HFFc6 (cell line): ENCODE measurements at places on chromosomes 6 and 20.

- H3K36me3 ChIP-seq: no peaks in the 10 kb centered on the region
- no peak overlapping the region for H3K4me3 ChIP-seq
- H3K27me3 ChIP-seq: no peaks in the 10 kb centered on the region
- no peak for DNase-seq
- no peaks in the 10 kb centered on the region for H3K4me1 ChIP-seq
- no peak overlapping the region for H3K27ac ChIP-seq
Measured at GRCh38 chr6:123127807-123128206, 131.8 kb downstream of the CLVS2 start.

- H3K4me3 ChIP-seq: no peak overlapping the region
- H3K27ac ChIP-seq: no peak overlapping the region
Measured at GRCh38 chr6:100371591-100371990, 93.1 kb downstream of the SIM1 start.

- peaks cover 5% of the 10 kb centered on the region; the same call in 1 of the 2 replicates for H3K36me3 ChIP-seq
- no peak overlapping the region for H3K4me3 ChIP-seq
- H3K27me3 ChIP-seq: peaks cover 5% of the 10 kb centered on the region
Measured at GRCh38 chr6:16244869-16245451, 6.6 kb downstream of the GMPR start.

- H3K27ac ChIP-seq: no peak overlapping the region
- no peak for DNase-seq
- peak overlapping the region; percentile 74 for H3K4me3 ChIP-seq
- peaks cover 5% of the 10 kb centered on the region; the same call in 1 of the 2 replicates for H3K4me1 ChIP-seq
- H3K36me3 ChIP-seq: no peaks in the 10 kb centered on the region
Measured at GRCh38 chr20:3092611-3093379, 8.3 kb upstream of the AVP start.

DNA sequence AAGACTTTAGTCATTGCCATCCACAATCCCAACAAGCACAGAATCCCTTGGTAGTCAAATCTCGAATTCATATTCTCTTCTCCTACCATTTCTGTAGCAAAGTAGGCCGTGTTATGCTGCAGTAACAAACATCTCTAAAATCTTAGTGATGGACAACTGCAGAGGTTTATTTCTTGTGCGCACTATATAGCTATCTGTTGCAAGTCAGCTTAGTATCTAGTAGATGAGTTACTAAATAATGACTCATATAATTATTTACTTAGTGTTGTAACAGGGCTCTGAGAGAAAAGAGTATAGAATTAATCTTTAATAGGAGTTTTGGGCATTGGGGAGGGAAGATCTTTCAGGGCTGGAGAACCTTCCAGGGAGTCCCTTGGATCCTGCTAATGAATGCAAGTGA lies 73.3 kb downstream of the CAP2 start:
- no peaks in the 10 kb centered on the region; the same call in 1 of the 2 replicates for H3K27me3 ChIP-seq
- no peak for DNase-seq
- no peak overlapping the region for H3K4me3 ChIP-seq
- H3K4me1 ChIP-seq: peaks cover 40% of the 10 kb centered on the region
- peaks cover 74% of the 10 kb centered on the region for H3K36me3 ChIP-seq
- no peak overlapping the region for H3K27ac ChIP-seq

DNA sequence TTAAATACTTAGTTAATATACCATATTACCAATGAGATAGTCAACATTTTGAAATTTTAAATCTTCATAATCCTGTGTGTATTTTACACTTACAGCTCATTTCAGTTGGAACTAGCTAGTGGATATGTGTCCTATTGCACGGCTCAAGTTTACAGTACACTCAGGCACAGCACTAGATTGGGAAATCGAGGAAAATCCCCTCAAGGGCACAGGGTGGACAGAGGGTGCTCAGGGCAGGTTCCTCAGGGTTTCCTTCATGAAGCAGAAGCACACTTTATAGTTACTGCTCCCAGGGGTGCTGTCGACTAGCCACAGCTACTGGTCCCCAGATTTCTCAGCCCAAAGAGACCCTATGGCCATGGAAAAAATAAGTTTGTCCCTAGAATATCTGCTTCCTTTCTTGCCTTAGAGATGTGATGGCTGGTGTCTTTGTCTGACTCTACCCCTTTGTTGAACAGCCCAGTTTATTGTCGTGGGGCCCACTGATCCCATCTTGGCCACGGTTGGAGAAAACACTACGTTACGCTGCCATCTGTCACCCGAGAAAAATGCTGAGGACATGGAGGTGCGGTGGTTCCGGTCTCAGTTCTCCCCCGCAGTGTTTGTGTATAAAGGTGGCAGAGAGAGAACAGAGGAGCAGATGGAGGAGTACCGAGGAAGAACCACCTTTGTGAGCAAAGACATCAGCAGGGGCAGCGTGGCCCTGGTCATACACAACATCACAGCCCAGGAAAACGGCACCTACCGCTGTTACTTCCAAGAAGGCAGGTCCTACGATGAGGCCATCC lies 1.5 kb downstream of the BTN2A1 start:
- peak overlapping the region; percentile 97 for H3K4me3 ChIP-seq
- DNase-seq: no peak
- peaks cover 47% of the 10 kb centered on the region for H3K36me3 ChIP-seq
- peak overlapping the region; percentile 42; the same call in 1 of the 2 replicates for H3K27ac ChIP-seq
- H3K27me3 ChIP-seq: no peaks in the 10 kb centered on the region; the same call in 1 of the 2 replicates

GRCh38 chr20:18237682-18238081 lies 50.6 kb upstream of the ZNF133 start:
- no peaks in the 10 kb centered on the region for H3K36me3 ChIP-seq
- peaks cover 6% of the 10 kb centered on the region; the same call in 1 of the 2 replicates for H3K27me3 ChIP-seq
- no peak overlapping the region for H3K4me3 ChIP-seq
- DNase-seq: no peak

DNA sequence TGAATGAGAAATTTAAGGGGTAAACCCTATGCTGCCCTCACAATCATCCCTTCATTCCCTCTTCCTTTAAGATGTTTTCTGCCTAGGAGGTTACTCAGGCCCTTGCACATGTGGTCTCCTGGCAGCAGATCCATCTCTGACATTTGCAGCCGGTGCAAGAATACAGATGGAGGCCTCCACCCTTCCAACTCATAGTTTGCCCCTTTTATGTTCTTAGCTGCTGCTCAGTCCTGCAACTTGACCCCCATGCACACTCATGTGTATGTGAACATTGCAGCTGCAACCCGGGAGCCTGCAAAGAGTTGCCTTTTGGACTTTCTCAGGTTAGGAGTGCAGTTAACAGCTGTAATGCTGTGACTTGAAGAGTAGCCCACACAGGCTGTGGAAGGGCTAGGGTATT lies 131.9 kb upstream of the SGK1 start:
- no peak overlapping the region for H3K27ac ChIP-seq
- peaks cover 72% of the 10 kb centered on the region for H3K4me1 ChIP-seq
- no peak for DNase-seq
- H3K4me3 ChIP-seq: no peak overlapping the region
- no peaks in the 10 kb centered on the region for H3K36me3 ChIP-seq

- H3K36me3 ChIP-seq: peaks cover 23% of the 10 kb centered on the region
- H3K4me1 ChIP-seq: peaks cover 30% of the 10 kb centered on the region
- no peak overlapping the region for H3K27ac ChIP-seq
- no peaks in the 10 kb centered on the region for H3K27me3 ChIP-seq
- no peak for DNase-seq
Measured at GRCh38 chr6:140036196-140036595, 661.7 kb upstream of the CITED2 start.

DNA sequence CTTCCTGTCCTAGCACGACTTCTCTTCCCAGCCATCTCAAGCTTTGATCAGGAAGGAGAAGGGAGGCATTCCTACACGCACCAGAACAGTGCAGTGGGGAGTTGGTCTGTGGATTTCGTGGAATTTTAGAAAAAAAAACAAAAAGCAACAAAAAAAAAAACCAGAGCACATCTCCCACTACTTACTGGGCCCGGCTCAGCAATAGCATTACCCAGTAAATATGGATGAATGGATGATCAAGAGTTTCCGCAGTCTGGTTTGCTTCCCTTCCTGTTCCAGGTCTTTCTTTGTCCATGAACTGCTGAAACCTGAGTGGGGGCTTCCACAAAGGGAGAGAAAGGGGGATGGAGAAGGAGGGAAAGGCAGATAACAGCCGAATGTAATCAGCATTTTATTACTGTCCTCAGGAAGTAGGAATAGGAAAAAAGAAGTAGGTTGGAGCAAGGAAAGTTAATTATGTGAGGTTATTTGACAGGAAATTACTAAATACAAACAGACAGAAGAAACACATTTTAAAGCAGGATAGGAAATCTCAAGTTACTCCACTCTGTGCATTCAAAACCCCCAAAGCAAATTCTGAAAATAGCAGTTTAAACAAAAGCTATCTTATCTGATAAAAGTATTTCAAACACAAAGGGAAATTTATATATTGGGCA lies 349.0 kb downstream of the PRL start:
- H3K4me1 ChIP-seq: peaks cover 33% of the 10 kb centered on the region
- peak overlapping the region; percentile 34; the same call in 1 of the 2 replicates for H3K27ac ChIP-seq
- no peaks in the 10 kb centered on the region; the same call in 1 of the 2 replicates for H3K27me3 ChIP-seq

- H3K4me1 ChIP-seq: peaks cover 28% of the 10 kb centered on the region
- peak; percentile 96 for DNase-seq
- H3K36me3 ChIP-seq: no peaks in the 10 kb centered on the region
Measured at GRCh38 chr6:16205377-16206144, 32.8 kb upstream of the GMPR start.

- no peak for DNase-seq
- H3K27me3 ChIP-seq: no peaks in the 10 kb centered on the region; the same call in 1 of the 2 replicates
- peaks cover 11% of the 10 kb centered on the region for H3K4me1 ChIP-seq
- H3K27ac ChIP-seq: no peak overlapping the region
- peaks cover 10% of the 10 kb centered on the region; the same call in 1 of the 2 replicates for H3K36me3 ChIP-seq
Measured at GRCh38 chr20:62401331-62401779, 5.7 kb downstream of the CABLES2 start.

- H3K4me1 ChIP-seq: peaks cover 11% of the 10 kb centered on the region
- no peaks in the 10 kb centered on the region for H3K36me3 ChIP-seq
- H3K4me3 ChIP-seq: no peak overlapping the region
- H3K27me3 ChIP-seq: peaks cover 25% of the 10 kb centered on the region
- H3K27ac ChIP-seq: no peak overlapping the region
Measured at GRCh38 chr6:168941036-168941435, 312.6 kb downstream of the THBS2 start.

GRCh38 chr6:73688351-73688750 lies 7.7 kb upstream of the CD109 start:
- H3K27me3 ChIP-seq: no peaks in the 10 kb centered on the region; the same call in 1 of the 2 replicates
- no peak for DNase-seq
- peaks cover 12% of the 10 kb centered on the region for H3K4me1 ChIP-seq
- H3K36me3 ChIP-seq: peaks cover 11% of the 10 kb centered on the region

GRCh38 chr20:19539191-19539590 lies 218.9 kb upstream of the RIN2 start:
- no peak for DNase-seq
- H3K4me1 ChIP-seq: no peaks in the 10 kb centered on the region
- H3K36me3 ChIP-seq: no peaks in the 10 kb centered on the region
- H3K27ac ChIP-seq: no peak overlapping the region
- no peak overlapping the region for H3K4me3 ChIP-seq
- peaks cover 7% of the 10 kb centered on the region for H3K27me3 ChIP-seq

DNA sequence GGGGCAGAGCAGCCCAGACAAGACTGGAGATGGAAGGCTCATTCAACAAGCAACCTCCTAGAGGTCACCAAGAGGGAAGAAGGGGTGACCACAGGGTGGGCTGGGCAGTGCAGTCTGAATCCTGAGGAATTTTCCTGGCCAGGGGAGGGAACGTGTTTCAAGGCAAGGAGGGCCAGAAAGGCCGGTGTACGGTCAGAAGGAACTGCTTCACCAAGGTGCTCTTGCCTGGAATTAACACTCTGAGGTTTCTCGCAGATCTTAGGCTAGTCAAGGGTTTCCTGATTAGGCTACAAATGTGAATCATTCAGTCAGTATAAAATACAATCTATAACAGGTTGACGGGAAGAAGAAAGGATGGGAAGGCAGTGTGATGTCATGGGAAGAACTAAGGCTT lies 199.3 kb downstream of the LRFN2 start:
- no peaks in the 10 kb centered on the region; the same call in 1 of the 2 replicates for H3K27me3 ChIP-seq
- no peak overlapping the region for H3K27ac ChIP-seq
- DNase-seq: no peak
- H3K4me1 ChIP-seq: no peaks in the 10 kb centered on the region
- no peaks in the 10 kb centered on the region for H3K36me3 ChIP-seq

DNA sequence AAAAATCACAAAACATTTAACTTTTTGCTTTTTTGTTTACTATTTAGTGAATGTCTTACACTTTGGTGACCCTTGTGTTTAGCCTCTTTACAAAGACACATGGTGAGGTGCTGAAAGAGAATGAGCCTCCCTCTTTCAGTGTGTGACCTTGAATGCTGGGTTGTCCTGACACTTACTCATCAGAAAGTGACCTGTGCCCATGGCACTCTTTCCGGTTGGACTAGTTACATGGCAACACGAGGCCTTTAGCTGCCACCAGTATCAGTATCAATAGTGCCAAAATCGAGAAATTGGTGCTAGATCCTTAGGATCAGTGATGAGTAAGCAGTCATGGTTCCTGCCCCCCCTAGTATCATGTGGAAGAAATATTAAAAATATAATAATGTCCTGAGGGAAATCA lies 1.7 kb upstream of the RPL7L1 start:
- H3K4me1 ChIP-seq: peaks cover 13% of the 10 kb centered on the region
- H3K27me3 ChIP-seq: no peaks in the 10 kb centered on the region; the same call in none of the 2 replicates
- H3K27ac ChIP-seq: peak overlapping the region; percentile 72

GRCh38 chr6:47405273-47405672 lies 72.3 kb upstream of the CD2AP start:
- H3K4me1 ChIP-seq: peaks cover 17% of the 10 kb centered on the region
- H3K27me3 ChIP-seq: no peaks in the 10 kb centered on the region; the same call in 1 of the 2 replicates
- DNase-seq: no peak
- no peak overlapping the region for H3K4me3 ChIP-seq

GRCh38 chr6:45619994-45620471 lies 242.3 kb upstream of the SUPT3H start:
- peak overlapping the region; percentile 17; the same call in 1 of the 2 replicates for H3K27ac ChIP-seq
- H3K36me3 ChIP-seq: no peaks in the 10 kb centered on the region
- DNase-seq: no peak
- H3K4me1 ChIP-seq: peaks cover 35% of the 10 kb centered on the region
- H3K4me3 ChIP-seq: no peak overlapping the region

GRCh38 chr20:23244156-23244915 lies 106.3 kb upstream of the NXT1 start:
- no peak overlapping the region for H3K4me3 ChIP-seq
- no peak overlapping the region for H3K27ac ChIP-seq
- no peaks in the 10 kb centered on the region for H3K4me1 ChIP-seq
- peaks cover 13% of the 10 kb centered on the region for H3K27me3 ChIP-seq

DNA sequence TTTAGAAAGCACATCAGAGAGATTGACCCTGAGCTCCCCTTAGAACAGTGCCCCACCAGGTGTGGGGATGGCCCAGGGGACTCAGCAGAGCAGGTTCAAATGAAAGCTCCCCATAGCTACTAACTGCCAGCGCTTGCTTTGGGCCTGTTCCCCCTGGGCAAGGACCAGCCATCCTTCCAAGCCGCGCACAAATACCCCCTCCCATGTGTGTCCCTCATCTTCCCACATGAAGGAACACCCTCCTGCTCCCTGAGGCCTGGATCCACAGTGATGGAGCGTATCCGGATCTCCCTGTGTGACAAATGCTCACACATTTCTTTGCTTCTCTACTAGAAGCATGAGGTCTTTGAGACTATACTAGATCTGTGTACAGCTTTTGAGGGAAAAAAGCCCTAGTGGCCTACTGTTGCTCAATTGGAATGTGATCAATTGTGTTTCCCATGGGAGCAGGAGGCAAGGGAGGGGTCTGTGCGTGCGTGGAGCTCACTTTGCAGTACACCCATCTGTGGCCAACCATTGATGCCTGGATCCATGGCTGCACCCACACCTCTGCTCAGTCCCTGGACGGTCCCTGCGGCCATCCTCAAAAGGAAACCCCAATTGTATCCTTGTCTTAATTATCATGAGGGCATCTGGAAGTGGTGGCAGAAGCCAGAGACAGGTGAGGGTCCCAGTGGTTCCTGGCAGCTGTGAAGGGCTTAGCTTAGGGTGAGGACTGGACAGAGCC lies 1.4 kb upstream of the RAET1G start:
- no peak for DNase-seq
- peaks cover 30% of the 10 kb centered on the region for H3K27me3 ChIP-seq
- H3K4me1 ChIP-seq: peaks cover 20% of the 10 kb centered on the region
- no peaks in the 10 kb centered on the region for H3K36me3 ChIP-seq
